ENCODE measurements at places on chromosomes 11 and 22. TPM values are rescaled to one million over a fixed set of nuclear protein-coding genes. Genes with fewer than 3 reads are reported as not detected.

Gene SCN4B
- total RNA-seq = 0.38 TPM

DNA sequence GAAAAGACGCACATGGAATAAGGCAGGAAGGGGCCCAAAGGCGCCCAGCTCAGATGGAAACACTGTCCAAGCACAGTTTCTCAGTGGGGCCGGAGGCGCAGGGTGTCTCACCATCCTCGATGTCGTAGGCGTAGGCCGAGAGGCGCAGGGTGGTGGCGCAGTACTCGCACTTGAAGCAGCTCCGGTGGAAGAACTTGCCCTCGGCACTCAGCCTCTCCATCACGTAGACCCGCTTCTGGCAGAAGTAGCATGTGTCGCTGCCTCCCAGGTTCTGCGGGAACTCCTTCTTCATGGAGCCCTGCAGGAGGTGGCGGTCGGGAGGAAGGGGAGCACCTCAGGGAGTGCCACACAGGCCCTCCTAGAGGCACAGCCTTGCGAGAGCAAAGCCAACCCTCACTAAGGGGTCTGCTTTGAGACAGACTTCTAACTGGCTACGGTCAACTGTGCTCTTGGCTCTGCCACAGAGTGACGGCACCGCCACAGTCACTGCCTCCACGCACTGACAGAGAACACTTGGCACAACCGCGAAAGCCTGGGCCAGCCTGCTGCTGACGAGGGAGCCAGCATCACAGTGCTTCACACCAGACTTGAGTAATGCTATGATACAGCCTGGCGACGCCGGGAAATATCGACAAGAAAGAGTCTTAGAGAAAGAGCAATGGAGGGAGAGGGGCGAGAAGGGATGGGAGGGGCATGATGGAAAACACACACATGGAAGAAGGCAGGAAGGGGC is 97.6 kb upstream of the BID start:
- DNase-seq = no peak

Gene SEPTIN3
- total RNA-seq = 2.8 TPM

DNA sequence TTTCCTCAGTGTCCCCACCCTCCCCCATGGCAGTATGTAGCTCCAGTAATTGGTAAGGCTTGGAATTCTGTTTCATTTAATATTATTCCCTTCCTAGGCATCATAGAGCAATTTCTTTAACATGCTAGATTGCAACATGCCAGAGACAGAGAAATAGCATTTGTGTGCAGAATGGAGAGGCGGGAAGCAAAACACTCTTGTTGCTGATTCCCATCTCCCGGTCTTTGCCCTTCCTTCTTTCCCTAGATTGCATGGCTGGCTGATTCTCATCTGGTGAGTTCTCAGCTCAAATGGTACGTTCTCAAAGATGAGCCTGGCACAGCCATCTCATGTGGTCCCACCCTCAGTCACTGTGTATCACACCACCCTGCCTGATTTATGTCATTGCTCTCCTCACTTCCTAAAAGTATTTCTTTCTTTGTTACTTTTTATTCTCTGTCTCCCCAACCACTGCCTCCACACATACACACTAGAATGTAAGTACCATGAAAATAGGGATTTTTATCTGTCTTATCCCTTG is 66.9 kb downstream of the ARFGAP2 start:
- DNase-seq = peak; percentile 46

DNA sequence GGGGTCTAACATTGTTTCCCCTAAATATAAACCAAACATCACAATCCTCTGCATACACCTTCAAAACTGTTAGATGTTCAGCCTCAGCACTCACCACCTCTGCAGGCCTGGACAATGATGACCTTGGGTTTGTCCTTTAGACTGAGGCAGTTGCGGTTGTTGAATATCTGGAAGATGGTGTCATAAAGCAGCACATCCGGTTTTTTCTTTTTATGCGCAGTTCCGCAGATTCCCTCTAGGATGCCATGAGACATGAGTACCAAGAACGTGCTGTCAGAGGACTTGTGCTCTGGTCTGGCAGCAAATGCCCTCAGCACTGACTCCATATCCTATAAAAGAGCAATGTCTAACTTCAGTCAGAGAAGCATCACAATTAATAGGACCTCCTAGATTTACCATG is 22.8 kb downstream of the CASP5 start:
- DNase-seq = peak; percentile 6

DNA sequence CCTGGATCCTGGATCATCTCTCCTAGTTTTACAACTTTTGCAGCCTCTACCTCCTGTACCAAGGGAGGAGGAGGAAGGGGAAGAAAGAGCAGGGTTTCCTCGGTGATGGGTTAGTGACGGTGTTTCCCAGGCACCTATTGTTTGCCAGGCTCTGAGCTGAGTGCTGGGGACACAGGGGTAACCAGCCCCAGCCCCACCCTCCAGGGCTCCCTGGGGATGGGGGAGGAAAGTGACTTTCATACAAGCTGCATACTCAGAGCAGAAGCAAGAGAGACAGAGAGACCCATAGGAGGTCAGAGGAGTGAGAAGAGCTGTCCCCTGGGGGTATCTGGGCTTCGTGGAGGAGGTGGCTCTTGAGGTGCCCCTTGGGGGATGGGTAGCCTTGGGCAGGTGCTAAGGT is 89.4 kb upstream of the THY1 start:
- DNase-seq = no peak

Gene TRIM22
- 7.4 TPM for total RNA-seq

DNA sequence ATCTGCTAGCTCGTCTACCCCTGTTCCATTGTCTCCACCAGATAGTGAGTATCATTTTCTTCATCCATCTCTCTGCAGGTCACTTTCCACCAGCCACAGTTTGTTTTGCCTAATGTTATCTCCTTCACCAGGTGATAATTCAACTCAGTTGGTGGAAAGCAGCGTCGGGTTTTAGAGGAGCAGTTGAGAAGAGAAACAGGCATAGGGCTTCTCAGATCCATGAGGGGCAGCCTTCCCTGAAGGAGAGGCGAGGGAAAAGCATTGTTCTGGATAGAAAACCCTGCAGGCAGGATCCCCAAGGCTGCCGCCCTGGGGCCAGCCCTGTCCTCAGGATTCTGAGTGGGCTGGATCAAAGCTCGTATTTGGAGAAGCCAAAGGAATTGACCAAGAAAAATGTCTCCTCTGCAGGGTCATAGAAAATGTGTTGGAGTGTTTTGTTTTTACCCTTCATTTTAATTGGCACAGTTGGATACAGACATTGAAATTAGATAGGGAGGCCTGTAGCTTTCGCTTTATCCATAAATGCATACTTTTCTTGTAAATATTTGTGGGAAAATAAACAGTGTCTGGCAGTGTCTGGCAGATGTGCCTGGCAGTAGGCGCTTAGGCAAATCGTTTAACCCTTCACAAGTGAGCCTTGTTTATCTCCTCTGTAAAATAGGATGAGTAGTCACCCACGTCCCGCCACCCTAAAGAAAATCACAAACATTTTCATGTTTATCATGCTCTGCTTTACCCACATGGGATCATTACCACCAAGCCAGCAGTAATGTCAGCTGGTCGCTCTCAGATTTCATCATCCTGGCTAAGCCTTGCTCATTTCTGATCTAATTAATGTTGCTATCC is 73.4 kb upstream of the TTC12 start:
- DNase-seq = no peak

Gene ACRV1
- not detected for total RNA-seq

Gene PARVA
- total RNA-seq = 14.8 TPM

DNA sequence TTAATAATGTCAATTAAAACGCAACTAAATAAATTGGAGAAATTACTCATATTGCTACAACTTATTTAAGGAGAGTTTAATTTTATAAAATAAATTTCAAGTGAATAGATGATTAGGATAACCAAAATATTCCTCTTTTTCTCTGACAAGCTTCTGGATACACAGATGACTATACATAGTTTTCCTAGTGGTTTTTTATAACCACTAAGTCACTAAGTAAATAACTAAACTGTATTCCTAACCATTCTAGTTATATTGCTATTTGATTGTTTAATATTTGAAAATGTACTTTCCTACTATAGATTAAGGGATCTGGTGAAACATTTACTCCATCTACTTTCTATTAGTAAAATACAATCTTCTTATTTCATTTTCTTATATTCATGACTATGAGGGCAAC is 4.7 kb upstream of the ANGPTL5 start:
- DNase-seq = no peak

Gene ROBO3
- 15.2 TPM for total RNA-seq

GRCh38 chr11:57641011-57641807 is 8.5 kb downstream of the YPEL4 start:
- DNase-seq = peak; percentile 35

Gene NCAM1
- 1.4 TPM for total RNA-seq

DNA sequence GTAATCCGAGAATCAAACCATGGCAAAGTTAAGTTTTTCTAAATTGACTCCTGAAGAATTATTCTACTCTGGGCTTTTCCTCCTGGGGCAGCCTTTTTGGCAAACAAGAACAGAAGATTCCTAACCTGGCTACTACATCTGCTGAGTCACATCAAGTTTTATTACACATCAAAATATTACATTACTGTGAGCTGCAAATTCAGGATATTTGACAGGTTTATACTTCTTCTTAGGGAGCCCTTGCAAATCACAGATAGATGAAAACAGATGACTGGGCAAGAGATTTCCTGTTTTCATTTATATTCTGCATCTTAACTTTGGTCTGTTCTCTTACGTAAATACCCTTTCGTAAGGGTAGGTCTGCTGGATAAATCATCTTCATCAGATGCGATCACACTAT is 23.6 kb downstream of the XRRA1 start:
- no peak for DNase-seq

GRCh38 chr11:104145062-104145461 is 18.9 kb downstream of the PDGFD start:
- DNase-seq = no peak

- DNase-seq = peak; percentile 61
These were observed 16.9 kb downstream of the TSPAN4 start for GRCh38 chr11:859394-860131.

DNA sequence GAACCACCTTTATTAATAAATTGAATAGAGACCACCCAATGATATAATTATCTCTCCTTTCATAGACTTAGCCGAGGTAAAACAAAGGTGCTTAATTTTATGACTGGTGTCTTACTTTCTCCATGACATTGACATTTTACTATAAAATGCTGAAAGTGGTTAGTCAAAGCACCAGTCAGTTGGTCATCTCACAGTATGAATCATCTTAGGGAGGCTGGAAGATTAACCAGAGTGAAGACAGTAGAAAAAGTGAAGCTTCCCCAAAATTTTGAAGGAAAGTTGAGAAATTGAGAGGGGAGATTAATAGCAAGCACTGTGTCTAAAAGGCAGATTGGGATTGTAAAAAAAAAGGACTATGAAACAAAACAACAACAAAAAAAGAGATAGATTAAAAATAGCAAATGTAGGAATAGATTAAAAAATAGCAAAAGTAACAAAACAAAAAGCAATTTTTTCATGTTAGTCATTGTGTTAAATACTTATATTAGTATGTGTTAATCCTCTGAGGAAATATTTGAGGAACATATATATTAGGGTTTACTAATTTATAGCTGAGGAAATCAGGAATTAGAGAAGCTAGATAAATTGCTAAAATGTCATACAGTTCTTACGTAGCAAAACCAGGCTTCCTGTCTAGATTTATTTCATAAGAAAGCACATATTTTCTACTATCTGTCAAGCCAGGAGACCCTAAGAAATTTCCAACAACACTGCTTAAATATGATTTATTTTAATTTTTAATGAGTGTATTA is 557.3 kb upstream of the ANO5 start:
- DNase-seq = no peak

Gene GDPD5
- 2.8 TPM for total RNA-seq

Gene TUB
- total RNA-seq = not detected

- DNase-seq = no peak
These were observed 7.0 kb downstream of the MAP3K11 start for GRCh38 chr11:65606876-65607613.

DNA sequence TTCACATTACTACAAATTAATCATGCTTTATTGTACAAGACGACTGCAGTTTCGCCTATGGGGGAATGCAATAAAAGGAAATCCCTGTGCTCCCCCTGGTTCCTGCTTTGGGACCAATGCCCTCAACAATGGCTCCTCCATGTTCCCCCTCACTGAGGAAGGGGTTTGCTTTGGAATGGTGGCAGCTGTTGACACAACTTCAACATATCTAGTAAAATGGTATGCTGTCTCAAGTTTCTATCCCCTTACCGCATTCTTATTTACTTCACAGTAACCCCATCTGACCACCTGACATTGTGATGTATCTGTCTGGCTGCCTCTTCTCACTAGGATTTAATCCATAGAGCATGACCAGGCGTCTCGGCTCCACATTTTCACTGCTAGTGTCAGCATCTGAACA is 48.8 kb downstream of the PIWIL3 start:
- no peak for DNase-seq

Gene MUC15
- not detected for total RNA-seq

Gene TST
- total RNA-seq = 54.6 TPM

GRCh38 chr11:9399466-9399865 is 15.0 kb downstream of the IPO7 start:
- no peak for DNase-seq

- no peak for DNase-seq
These were observed 249.1 kb upstream of the UBASH3B start for GRCh38 chr11:122406466-122406865.

DNA sequence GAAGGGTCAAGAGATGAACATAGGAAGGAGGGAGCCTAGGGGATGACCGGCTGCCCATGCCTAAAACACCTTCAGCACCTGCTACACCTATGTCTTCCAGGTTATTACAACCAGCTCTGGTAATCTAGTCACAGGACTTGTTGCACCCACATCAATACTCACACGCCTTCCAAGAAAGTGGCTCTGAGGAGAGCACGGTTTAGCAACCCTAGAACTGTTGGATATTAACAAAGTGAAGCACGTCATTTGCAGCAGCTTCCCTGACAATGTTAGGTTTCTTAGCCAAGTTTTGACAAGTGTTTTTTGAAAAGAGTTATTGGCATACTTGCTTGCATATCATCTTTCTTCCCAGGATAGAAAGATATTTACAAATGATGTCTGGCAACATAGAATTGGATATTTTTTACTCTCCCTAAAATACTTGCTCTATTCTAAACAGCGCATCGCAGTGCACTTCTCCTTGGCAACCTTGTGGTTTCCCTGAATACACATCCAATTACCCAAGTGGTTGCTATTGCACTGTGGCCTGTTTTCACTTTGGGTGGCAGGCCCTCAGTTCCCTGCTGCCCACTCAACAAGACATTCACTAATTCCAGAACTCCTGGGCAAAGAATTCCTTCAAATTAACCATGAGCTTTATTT is 94.3 kb upstream of the ARHGAP42 start:
- DNase-seq = no peak

Gene C22orf15
- total RNA-seq = not detected

DNA sequence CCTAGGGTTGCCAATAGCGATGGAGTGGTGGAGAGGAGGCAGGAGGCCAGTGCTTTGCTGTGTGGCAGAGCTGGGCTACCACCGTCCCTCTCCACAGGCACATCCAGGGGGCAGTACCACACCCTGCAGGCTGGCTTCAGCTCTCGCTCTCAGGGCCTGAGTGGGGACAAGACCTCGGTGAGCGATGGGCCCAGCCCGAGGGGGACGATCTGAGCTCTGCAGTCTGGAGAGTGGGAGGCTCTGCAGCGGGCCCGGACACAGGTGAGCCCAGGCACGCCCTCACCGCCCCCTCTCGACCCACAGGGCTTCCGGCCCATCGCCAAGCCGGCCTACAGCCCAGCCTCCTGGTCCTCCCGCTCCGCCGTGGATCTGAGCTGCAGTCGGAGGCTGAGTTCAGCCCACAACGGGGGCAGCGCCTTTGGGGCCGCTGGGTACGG is 2.5 kb downstream of the PKP3 start:
- peak; percentile 29 for DNase-seq

Gene LRRC10B
- not detected for total RNA-seq

Gene GPR83
- not detected for total RNA-seq
